Thoracic aorta (tissue), 2 donors: ENCODE measurements at places on chromosomes 1 and 21.

DNA sequence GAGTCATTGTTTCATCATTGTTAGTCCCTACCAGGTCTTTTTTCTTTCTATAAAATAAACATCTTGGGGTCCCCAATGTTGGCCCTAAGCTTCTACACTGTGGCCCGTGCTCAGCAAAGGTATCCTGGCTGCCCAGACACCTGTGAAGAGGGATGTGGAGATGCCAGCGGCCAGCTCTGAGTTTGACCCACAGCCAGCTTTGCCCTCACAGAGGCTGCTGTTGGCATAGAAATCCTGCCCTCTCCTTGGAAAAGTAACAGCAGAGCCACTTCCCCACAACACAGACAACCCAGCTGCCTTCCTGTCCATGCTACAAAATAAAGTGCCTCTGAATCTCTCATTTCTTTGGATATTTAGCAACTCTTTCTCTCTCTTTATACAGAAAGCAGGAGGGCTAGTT lies 6.0 kb downstream of the TRIM62 start:
- DNase-seq = no peak

DNA sequence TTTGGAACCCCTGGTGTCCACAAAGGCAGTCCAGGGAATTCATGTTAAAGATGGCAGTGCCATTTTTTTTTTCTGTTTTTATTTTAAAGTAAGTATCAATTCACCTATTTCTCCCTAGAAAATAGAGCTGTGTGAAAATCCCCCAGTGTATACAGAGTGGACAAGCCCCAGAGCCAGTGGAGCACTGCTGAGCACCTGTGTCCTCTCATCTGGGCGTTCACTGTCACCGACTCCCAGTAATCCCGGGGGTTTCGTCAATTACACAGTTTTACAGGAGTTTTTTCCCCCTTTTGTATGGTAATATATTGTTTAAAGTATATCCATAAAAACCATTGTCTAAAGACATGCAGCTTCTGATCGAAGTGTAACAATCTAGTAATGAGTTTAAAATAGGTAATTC lies 175.8 kb downstream of the SDCCAG8 start:
- DNase-seq = no peak

DNA sequence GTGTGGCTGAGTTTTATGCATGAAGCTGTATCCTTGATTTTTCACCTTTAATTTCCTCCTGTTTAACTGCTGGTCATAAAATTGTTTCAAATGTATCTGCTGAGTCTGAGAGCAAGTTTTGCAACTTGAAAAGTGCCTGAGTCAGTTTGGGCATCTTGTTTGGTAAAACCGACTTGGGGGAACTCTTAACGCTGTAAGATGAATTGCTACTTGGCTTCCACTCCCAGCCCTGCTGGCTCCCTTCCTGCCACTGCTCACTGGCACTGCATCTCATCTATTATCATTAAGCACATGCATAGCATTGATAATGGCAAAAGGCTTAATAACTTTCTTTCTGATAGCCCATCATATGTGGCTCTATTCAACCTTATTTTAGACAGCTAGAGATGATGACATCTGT lies 35.7 kb upstream of the FAM78B start:
- no peak for DNase-seq

GRCh38 chr1:36965275-36966159 lies 68.8 kb downstream of the GRIK3 start:
- DNase-seq = no peak

GRCh38 chr1:231032963-231033362 lies 7.1 kb downstream of the FAM89A start:
- DNase-seq = no peak

DNA sequence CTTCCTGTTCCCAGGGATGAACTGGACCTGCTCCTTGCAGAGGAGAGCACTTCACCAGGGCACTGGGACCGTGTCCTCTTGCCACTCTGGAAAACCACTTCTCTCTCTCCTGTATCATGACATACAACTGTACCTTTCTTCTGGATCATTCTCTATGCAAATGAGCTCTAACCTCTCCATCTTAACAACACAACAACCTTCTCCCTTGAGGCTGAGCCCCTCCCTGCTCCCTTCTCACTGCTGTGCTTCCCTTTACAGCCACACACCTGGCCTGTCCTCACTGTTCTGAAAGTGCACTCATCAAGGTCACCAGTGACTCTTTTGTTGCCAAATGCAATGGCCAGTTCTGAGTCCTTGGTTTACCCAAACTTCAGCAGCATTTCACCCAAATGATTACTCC lies 54.5 kb upstream of the MRPS6 start:
- DNase-seq = no peak

DNA sequence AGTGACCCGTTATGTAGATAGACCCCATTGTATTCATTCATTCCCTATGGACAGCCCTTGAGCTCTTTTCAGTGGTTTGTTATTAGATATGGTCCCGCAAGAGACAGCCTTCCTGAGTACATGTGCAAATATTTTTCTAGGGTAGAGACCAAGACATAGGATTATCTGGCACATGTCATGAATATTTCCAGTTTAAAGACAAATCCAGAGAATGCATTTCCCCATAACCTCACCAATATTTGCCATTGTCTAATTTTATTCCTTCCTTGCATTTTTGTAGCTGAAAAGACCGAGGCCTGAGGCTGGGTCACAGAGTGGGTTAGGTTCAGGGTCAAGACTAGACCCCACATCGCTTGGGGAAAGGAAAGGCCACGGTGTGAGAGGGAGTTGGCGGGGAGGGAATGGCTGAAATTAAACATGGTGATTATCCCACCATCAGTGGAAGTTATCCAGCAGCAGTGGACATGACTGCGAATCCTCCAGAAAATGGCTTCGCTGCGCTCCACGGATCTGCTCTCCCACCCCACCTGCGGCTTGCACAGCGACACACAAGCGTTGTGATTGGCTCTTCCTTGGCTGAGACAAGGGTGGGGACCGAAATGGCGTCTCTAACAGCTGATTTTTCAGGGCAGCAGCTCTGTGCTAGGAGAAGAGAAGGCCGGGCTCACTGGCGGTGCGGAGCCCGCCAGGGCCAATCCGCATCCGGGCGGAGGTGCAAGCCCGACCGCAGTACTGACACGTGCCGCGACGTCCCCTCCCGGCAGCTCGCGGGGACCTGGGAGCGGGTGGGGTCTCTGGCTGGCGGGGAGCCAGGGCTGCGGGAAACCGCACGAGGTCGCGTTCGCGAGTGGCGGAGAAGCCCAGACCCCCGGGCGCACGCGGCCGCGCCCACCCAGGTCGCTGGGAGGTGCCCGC lies 16.1 kb upstream of the STMN1 start:
- no peak for DNase-seq

DNA sequence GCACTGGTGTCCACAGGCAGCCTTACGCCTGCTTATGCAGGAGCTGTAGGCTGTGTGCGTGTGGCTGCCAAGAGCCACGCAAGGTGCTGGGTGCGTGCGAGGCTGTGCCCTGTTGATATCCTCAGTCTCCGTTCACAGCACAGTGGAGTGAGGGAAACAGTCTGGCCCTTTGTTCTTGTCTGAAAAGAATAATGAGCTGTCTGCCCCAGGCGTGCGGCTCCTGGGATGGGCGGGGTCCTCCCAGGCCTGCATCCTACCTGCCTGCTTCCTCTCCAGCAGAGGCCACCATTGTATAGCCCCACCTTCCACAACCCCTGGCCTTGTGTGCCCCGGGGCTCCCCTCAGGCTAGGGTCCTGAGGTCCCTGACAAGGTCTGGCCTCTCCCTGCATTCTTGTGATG lies 47.0 kb upstream of the KDM4A start:
- no peak for DNase-seq

DNA sequence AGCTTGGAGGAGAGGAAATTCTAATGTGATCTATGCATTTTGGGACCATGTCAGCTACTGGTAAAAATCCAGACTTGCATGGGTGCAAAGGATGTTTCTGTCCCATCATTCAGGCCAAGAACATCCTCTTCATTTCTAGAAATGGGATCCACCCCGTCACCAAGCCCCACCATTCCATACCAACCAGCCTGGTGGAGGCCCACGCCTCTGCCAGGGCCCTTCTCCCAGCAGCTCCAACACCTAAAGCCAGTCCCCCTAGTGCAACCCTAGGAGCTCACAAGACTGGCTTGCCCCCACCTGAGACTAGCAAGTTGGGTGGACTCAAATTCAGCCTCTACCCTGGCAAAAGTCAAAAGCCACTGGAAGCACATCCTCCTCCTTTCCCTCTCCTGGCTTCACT lies 1.9 kb downstream of the ARHGEF11 start:
- DNase-seq = no peak

- DNase-seq = no peak
These were observed 33.4 kb downstream of the MEGF6 start for GRCh38 chr1:3577711-3578432.

DNA sequence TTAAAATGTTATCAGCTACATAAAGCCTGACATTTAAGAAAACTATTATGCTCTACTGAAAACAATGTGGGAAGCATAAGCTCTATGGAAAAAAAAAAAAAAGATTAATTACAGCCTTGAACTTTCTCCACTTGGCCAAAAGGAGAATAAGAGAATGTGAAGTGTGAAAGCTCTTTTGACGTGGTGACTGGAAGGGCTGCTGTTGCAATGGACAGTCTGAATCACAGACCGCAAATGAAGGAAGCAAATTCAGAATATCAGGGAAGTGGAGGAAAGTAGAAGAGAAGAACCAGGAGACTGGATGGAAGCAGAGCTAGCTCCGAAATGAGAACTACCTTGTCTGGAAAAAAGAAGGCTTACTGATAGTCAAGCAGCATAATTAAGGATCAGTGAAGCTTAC lies 106.8 kb downstream of the AK5 start:
- DNase-seq = no peak

DNA sequence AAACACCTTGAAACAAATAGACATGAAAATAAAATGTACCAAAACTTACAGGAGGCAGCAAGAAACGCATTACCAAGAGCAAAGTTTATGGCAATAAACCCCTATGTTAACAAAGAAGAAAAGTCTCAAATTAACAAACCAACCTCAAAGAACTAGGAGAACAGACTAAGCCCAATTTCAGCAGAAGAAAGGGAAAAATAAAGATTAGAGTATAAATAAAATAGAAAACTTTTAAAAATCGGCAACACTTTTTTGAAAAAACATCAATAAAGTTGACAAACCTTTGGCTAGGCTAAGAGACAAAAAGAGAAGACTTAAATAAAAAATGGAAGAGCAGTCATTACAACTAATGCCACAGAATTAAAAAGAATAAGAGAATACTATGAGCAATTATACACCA lies 42.7 kb downstream of the SLC30A10 start:
- no peak for DNase-seq

GRCh38 chr1:117780687-117781475 lies 148.5 kb downstream of the GDAP2 start:
- no peak for DNase-seq

DNA sequence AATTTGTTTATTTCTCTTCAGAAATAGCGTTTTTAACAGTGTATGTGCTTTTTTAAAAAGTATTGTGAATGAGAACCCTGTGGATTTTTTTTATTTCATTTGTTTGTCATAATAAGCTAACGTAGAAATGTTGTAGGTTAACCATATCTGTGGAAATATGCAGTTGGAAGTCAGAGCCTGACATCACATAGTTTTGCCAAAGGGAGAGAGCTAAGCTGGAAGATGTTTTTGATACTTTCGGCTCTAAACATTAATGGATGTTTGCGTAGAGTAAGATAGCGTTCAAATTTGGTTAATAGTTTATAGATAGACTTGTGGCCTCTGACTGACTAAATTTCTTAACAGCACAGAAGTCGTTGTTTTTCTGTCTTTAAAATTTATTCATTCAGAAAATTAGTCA lies 47.4 kb upstream of the ANGPTL1 start:
- DNase-seq = no peak

DNA sequence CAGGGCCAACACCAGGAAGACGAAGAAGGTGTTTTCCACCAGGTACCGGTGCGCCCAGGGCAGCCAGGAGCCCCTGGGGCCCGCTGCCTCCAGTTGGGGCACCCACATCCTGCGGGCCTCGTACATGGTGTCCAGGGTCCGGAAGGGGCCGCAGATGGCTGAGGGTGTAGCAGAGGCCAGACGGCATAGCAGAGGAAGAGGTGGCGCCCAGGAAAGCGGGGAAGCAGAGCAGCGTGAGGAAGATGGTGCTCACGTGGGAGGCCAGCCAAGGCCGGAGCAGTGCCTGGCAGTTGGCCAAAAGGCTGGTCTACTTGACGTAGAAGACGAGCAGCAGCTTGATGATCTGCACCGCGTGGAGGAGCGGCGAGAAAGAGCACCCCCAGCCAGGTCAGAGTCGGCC lies 40.4 kb downstream of the ZNF691 start:
- DNase-seq = no peak

- DNase-seq = no peak
These were observed 97.9 kb downstream of the PLPPR5 start for GRCh38 chr1:98906809-98907208.

- DNase-seq = no peak
These were observed 371.8 kb downstream of the HHAT start for GRCh38 chr1:210700511-210700910.

DNA sequence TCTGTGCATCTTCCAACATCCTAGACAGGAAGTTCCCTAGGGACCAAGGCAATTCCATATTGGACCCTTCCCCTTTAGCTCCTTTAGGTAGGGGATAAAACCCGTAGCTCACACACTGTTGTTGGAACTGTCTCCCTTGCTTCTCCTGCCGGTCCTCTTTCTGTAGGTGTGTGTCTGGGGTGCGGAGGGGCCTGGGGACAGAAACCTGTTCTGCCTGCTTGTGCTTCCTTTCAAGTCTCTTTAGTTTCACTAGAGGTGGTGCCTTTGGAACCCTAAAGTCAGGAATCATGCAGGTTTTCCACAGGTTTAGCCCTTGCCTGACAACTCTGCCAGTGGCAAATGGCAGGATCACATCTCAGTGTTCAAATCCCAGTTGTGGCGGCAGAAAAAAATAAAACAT lies 74.6 kb upstream of the PTGFRN start:
- DNase-seq = no peak

DNA sequence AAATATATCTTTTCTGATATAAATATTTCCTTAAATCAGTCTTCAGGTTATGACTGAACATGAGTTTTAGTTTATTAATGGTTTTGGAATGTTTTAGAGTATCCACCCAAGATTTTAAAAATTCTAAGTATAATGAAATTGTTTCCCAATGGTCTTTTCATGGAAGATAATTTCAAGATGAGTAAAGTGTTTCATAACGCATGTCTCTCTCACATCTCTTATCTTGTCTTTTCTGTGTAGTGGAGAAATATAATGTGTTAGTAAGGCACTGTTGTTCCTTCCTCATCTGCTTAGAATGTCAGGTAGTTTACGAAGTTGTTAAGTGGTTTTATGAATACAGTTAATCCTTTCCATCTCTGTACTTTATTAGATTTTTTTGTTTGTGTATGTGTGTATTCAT lies 49.6 kb downstream of the PLA2G4A start:
- DNase-seq = no peak

- no peak for DNase-seq
These were observed 62.9 kb downstream of the RIPK4 start for GRCh38 chr21:41703857-41704501.

GRCh38 chr21:28068455-28069358 lies 924.0 kb downstream of the LTN1 start:
- DNase-seq = no peak

DNA sequence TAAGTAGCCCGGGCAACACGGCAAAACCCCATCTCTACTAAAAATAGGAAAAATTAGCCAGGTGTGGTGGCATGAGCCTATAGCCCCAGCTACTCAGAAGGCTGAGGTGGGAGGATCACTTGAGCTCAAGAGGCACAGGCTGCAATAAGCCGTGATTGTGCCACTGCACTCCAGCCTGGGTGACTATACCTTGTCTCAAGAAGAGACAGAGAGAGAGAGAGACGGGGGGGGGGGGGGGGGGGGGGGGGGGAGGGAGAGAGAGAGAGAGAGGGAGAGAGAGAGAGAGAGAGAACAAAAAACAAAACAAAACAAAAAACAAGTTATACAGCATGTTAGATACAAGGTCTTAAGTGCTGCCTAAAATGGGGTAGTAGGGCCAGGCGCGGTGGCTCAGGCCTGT lies 77.8 kb upstream of the ZNF281 start:
- no peak for DNase-seq
